Astrocyte of the spinal cord (primary cell): ENCODE measurements at places on chromosomes 6 and 20.
A peak's percentile ranks its signal among the peaks of the same experiment; 100 is the strongest.

DNA sequence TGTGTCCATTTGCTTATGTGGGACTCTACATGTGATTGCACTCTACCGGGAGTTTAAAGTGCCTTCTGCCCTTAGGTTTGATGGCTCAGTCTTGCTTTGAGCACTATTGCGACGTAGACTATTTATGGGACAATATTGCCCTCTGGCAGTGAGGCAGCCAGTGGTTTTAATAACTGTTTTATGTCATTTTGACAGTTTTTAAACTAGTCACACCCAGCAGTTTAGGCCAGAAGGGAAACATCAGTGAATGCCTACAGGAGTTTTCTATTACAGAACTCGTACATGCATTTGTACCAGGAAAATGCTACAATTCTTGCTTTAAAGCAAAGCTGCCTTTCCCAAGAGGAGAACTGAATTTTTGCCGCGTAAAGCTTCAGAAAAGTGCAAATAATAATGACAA is 813.7 kb downstream of the KIF16B start:
- no peak for DNase-seq

DNA sequence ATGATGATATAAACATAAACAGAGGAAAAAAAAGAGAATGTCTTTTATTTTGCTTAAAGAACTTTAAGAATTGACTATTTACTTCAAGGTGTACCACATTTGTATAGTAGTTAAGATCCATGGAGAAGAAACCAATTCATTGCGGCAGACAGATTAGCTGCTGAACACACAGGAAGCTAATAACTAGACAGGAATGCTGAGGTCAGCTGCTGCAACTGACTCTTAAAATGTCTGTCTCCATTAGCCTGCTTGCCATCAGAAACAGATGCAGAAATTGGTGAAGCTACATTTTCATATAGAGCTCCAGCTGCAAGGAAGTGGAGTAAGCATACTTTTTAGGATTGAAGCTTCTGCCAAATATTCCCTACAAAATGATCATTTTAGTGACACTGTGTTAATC is 939.5 kb downstream of the EPHA7 start:
- peak; percentile 15 for DNase-seq

DNA sequence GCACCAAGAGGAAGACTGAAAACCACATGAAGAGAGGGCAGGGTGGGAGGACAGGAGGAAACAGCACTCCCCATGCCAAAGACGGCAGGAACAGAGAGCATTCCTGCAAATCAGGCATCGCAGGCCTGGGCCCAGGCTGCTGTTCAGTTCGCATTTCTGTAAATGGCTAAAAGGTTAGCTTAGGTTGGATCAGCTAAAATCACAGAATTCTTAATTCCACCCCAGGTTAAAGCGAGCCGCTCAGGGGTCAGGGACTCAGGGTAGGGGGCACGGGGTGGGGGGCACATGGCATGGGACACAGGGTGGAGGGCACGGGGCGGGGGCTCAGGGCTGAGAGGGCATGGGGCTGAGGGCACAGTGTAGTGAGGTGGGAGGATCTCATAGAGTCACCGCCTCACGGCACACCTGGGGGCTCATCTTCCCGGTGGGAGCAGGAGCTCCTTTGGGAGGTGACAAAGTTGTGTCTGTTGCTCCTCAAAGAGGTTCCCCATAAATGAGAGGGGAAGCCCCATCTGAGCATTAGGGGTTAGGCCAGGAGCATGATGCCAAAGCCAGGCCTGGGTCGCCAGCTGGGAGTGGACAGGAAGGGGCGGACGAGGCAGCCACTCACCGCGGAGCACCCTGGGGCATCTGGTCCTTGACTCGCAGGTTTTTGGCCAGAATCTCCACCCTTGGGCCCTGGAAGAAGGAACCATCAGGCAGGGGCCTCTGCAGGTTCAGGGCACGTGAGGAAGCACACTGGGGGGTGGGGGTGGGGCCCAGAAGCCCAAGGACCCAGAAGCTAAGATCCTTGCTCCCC is 200.7 kb downstream of the PREX1 start:
- no peak for DNase-seq

- no peak for DNase-seq
These were observed 24.0 kb downstream of the HBS1L start for GRCh38 chr6:135030532-135031178.

- no peak for DNase-seq
These were observed 210.4 kb downstream of the TAF4 start for GRCh38 chr20:61855286-61855685.

GRCh38 chr6:41306187-41306854 is 19.8 kb upstream of the TREM1 start:
- peak; percentile 36 for DNase-seq

DNA sequence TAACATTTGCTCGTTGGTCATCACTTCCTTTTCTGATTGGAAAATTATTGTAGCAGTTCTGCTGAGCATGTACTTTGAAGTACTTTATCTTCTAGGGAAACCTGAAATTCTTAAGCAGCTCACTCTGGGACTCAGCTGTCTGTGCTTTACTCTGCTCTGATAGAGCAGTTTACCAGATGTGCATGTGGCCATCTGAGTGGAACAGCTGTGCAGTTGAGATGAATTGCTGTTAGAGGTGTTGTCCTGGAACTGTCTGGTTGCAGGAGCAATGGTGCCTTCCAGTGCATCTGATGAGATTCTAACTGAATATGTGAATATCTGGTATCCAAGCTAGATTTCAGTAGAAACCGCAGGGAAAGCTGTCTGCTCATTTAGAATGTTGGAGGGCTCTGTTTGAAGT is 27.2 kb downstream of the PANK2 start:
- no peak for DNase-seq

GRCh38 chr20:19913927-19914614 is 103.1 kb upstream of the NAA20 start:
- peak; percentile 47 for DNase-seq

DNA sequence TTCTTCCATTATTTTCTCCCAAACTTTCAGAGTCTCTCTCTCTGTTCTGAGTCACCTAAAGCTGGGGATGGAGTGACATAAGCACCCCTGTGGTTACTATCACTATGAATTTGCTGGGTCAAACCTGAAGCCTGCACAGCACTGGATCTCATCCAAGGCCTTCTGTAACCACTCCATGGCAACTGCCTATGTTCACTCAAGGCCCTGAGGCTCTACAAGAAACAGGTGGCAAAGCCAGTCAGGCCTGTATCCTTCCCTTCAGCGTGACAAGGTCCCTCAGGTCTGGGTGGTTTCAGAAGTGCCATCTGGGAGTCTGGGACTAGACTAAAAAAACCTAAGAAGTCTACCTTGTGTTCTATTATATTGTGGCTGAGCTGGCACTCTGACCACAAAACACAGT is 1278.8 kb upstream of the EYS start:
- no peak for DNase-seq

- no peak for DNase-seq
These were observed 3.2 kb upstream of the REPS1 start for GRCh38 chr6:138991206-138991605.

- DNase-seq, result peak; percentile 25
These were observed 4.3 kb downstream of the CEBPB start for GRCh38 chr20:50194831-50195523.

- no peak for DNase-seq
These were observed 20.2 kb upstream of the PAQR8 start for GRCh38 chr6:52341561-52342260.

DNA sequence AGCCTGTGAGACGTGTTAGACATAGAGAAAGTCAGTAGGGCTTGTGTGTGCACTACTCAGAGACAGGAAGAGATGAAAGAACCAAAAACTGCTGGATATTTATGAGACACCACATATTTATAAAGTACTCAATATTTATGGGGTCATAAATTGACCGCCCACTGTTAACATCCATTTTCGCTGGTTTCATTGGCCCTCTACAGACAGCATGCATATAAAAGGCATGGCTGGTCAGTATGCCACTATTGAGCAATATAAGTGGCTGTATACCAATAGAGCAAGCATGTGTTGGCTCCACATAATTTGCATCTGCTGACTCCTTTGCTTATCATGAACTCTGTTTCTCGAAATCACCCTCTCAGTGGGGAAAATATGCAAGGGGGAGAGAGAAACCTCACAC is 110.3 kb upstream of the BTN3A2 start:
- no peak for DNase-seq

DNA sequence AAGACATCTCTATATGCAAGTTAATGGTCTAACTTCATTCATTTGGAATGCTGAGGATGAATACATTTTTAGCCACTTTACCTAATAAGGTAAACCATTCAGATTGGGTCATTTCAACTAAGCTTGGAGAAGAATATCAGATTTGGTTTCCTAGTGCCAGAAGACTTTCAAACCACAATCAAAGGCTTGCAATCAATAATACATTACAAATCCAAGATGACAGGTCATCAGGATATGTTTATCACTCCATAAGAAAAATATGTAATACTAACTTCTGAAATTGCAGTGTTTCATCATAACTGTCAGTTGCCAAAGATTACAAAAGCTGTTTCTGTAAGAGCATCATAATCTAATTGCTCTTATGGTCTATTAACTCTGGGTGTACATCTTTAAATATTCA is 654.0 kb downstream of the COL12A1 start:
- peak; percentile 34 for DNase-seq

GRCh38 chr6:82275686-82276085 is 28.1 kb upstream of the IBTK start:
- no peak for DNase-seq

DNA sequence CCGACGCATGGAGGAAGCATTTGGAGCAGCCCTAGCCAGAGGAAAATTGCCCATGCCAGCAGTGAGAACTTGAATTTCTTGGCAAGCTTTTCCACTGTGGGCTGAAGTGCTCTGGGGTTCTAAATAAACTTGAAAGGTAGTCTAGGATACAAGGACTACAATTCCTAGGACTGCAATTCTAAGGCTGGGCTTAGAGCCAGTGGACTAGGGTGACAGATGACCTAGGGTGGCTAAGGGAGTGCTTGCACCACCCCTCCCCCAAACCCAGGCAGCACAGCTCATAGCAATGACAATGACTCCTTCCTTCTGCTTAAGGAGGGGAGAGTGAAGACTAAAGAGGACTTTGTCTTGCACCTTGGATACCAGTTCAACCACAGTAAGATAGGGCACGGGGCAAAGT is 122.3 kb downstream of the THBS2 start:
- DNase-seq, result peak; percentile 19

DNA sequence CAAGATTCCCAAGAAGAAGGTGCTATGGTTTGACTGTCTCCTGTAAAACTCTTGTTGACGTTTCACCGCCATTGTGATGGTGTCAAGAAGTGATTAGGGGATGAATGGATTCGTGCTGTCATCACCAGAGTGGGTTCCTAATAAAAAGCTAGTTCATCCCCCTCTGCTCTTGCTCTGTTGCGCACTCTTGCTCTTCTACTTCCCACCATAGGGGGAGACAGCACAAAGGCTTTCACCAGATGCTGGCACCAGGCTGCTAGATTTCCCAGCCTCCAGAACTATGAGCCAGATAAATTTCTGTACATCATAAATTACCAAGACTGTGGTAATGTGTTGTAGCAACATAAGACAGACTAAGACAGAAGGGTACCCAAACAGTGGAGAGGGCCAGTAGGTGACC is 21.6 kb upstream of the CCDC28A start:
- no peak for DNase-seq

- no peak for DNase-seq
These were observed 62.0 kb upstream of the BCLAF1 start for GRCh38 chr6:136351518-136352110.

GRCh38 chr6:163605385-163606097 is 191.0 kb downstream of the QKI start:
- no peak for DNase-seq

DNA sequence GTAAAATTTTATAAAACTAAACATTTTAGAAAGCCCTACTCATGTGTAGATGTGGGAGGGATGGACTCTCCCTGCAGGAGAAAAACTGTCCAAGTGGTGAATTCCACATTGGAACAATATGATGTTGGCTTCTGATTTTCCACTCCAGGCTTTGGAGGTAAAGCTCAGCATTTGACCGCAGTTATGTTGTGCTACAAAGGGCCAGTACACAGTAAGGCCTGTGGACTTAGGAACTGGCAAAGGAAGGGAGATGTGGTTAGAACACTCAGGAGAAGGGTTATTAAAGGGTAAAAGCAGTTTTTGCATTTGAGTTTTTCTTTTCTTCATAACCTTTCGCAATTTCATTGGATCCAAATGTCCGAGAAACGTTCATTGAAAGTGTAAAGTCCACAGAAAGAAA is 150.3 kb upstream of the SASH1 start:
- peak; percentile 86 for DNase-seq
